ENCODE measurements at places on chromosomes 2 and 18. TPM values are rescaled to one million over a fixed set of nuclear protein-coding genes. Genes with fewer than 3 reads are reported as not detected.

RNASEH1 gene
- polyA plus RNA-seq, result 43.2 TPM

UGT1A10 gene
- not detected for polyA plus RNA-seq

MBOAT2 gene
- polyA plus RNA-seq, result 1.6 TPM

ADCYAP1 gene
- not detected for polyA plus RNA-seq

KLHL29 gene
- polyA plus RNA-seq, result not detected

DUSP19 gene
- not detected for polyA plus RNA-seq

WIPF1 gene
- 131 TPM for polyA plus RNA-seq

PLGLB1 gene
- not detected for polyA plus RNA-seq

ELOA2 gene
- not detected for polyA plus RNA-seq

TBC1D8 gene
- polyA plus RNA-seq, result 0.64 TPM

MREG gene
- not detected for polyA plus RNA-seq

INHBB gene
- not detected for polyA plus RNA-seq

BBS5 gene
- 0.69 TPM for polyA plus RNA-seq

CD8A gene
- polyA plus RNA-seq, result 76.9 TPM

TDRD15 gene
- polyA plus RNA-seq, result not detected

SNTG2 gene
- polyA plus RNA-seq, result not detected

IL1F10 gene
- not detected for polyA plus RNA-seq

TOGARAM2 gene
- polyA plus RNA-seq, result 3.1 TPM

GALM gene
- polyA plus RNA-seq, result 14.9 TPM

FOXI3 gene
- not detected for polyA plus RNA-seq

UBR3 gene
- polyA plus RNA-seq, result 11.5 TPM

FAHD2A gene
- 24.3 TPM for polyA plus RNA-seq

TSPYL6 gene
- polyA plus RNA-seq, result not detected

GPR35 gene
- 1.6 TPM for polyA plus RNA-seq

ALPI gene
- polyA plus RNA-seq, result not detected

COL5A2 gene
- 0.04 TPM for polyA plus RNA-seq
